ENCODE measurements at places on chromosomes 7 and 10. TPM values are rescaled to one million over a fixed set of nuclear protein-coding genes. Genes with fewer than 3 reads are reported as not detected.

Gene TAS2R38
- total RNA-seq = not detected

Gene FEZF1
- not detected for total RNA-seq

DNA sequence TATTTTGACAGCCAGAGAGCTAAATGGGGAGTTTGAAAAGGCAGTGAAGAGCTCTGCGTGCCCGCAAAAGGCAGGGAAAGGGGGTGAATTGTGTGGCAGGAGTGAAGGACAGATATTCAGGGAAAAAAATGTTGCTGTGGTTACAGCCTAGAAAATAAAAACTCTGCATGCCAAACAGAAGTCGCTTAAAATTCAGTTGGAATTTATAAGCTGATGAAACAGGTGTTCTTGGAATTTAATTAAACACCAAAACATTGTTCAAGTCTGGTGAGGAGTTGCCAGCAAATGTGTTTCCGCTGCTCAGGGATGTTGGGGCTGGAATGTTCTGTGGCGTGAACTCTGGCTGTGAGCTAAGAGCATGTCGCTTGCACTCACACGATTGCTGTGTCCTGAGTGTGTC is 169.3 kb downstream of the ADRA2A start:
- no peak for DNase-seq

DNA sequence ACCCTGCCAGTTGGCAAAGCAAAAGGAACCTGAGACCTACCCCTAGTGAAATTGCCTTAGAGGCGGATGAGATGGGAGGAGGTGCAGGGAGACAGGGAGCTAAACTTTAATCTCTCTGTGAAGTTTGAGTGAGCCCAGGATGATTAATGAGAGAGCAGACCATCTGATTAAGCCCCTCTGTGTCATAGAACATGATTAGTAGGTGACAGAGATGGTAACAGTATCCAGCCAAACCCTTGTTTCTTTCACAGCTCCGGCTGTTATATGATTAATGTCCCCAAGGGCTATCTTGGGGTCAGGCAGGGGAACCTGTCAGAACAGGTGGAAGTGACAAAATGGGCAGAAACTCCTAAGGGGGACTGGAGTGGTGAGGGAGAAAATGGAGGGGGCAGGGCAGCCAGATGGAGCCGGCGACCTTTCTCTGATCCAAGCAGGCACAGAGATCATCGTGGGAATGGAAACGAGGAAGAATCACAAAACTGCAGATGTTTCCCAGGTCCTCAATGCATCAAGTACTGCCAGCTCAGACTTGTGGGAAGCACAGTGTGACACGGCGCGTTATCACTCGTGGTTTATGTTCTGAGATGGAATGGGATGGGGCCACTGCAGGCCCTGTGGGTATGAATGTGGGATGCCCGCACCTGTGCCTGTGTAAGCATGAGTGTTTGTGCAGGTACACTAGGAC is 684.2 kb downstream of the LRMDA start:
- no peak for DNase-seq

DNA sequence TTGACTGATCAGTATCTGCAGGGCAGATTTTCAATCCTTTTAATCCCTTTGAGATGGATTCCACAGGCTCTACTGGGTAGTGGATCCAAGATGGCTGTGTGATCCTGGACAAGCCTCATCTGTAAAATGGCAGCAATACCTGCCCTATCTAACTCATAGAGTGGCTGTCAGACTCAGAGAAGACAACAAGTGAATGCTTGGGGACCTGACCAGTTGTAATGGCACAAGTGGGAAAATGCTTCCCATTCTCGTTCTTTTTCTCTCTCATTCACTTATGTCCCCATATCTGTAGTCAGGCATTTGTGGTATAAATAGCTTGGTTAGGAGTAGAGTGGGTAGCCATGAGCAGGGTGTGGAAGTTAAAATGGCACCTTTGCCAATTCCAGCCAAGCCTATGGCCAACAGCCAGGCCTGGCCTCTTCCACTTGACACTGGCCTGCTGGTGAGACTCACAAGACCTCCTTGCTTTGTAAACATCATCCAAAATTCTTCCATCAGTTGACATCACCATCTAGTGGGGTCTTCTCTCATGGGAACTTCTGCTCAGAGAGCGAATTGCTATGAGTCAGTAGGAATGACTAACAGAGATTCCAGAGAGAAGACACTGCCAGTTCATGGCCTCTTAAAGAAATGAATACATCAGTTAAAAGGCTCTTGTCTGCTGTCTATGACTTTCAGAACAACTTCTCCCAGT is 150.1 kb downstream of the PLPP4 start:
- DNase-seq = no peak

- no peak for DNase-seq
These were observed 77.0 kb upstream of the TRIM24 start for GRCh38 chr7:138382862-138383565.

DNA sequence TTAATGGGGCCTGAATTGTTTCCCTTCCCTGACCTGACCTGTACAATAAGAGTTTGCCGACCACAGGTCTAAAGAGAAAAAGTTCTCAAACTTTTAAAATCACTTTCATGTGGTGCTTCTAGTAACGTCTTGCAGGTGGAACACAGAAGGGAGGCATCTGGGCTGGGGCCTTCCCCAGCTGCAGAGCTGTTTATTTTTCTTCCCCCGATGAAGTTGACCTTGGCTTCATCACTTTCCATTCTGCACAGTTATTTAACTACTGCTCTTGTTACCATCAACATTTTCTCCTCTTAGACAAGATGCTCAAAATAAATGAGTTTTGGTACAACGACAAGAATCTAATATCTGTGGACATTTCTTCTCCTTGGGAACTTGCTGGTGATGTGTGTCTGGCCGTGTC is 181.7 kb downstream of the HERPUD2 start:
- DNase-seq = no peak

GRCh38 chr7:86592185-86592584 is 51.5 kb upstream of the GRM3 start:
- DNase-seq = no peak

DNA sequence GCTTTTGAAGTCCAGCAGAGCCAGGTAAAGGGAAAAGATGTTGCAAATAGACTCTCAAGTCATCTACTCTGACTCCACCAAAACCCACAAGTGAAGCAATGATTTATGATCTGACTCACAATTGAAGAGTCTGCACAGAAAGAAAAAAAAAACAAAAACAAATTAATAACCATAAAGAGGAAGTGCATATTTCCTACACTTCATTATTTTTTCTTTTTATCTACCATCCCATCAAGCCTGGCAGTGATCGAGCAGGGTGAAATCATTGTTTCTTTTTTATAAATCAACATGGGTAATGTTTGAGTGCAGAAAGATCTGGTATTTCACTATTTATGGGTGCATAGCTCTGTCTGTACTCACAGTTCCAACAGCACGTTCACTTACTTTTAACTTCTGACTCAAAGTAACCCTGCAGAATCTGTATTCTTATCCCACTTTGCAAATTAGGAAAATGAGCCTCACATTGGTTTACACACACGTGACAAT is 829.0 kb downstream of the TNS3 start:
- peak; percentile 32 for DNase-seq

DNA sequence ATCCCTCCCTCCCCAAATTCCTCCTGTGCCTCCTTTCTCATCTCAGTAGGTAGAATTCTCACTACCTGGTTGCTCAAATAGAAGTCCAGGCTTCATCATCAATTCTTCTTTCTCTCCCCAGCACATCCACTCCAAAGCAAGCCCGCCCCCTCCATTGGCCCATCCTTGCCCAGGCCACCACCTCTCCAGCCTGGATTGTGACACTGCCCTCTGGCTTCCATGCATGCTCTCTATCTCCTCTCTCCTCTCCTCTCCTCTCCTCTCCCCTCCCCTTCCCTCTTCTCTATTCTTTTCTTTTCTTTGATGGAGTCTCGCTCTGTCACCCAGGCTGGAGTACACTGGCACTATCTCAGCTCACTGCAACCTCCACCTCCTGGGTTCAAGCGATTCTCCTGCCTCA is 144.9 kb downstream of the UBE2H start:
- DNase-seq = no peak

DNA sequence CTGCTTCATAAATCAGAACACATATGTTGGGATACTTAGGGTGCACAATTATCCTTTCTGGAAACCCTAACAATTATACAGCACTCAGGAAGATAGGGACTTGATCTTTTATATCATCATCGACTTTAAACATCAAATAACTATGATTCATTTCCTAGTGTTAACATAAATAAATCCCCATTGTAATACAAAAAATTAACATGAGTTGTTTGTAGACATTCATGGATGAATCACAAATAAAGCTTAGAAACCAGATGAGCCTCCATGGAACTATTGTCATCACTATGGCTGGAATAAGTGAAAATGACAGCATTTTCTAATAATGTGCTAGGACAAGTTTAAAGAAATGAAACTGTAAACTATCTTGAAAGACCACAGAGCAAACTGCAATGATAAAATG is 821.7 kb downstream of the GATA3 start:
- no peak for DNase-seq

DNA sequence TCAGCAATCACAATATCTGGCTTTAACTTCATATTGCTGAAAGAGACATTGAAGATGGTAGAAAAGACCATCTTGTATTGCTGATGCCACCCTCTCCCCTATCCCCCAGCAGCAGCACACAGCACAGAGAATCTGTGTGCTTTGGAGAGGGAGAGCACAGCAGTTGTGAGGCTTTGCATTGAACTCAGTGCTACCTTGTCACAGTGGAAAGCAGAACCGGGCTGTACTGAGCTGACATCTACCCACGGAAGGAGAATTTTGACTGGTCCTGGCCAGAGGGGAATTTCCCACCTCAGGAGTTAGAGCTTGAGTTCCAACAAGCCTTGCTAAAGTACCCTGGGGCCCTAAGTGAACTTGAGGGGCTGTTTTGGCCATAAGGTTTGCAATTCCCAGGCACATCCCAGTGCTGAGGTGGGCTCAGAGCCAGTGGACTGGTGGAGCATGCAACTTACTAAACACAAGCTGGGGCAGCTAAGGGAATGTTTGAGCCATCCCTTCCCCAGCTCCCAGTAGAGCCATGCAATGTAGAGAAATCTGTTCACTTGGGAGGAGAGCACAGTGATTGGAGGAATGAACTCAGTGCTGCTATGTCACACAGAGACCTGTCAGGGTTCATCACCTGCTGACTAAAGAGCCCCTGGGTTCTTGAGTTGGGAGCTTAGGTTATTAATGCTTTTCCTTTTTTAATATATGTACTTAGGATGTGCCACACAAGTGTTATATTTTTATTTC is 62.1 kb downstream of the OR13A1 start:
- no peak for DNase-seq

DNA sequence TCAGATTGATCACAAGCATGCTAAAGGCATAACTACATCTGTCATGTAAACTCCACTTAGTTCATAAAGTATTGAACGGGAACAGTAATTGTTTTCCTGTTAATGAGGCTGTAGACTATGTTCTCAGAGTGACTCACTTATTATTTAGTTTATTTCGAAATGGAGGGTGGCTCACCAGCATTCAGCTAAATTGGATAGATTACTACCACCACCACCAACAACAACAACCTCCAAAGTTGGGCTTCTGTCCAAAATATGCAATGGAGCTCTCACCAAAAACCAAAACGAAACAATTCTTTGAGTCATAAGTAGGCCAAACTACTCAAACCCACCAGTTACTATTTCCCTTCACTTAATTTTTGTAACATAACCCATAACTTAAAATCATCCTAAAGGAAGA is 127.9 kb upstream of the NRBF2 start:
- DNase-seq = no peak

- no peak for DNase-seq
These were observed 24.5 kb upstream of the RHEB start for GRCh38 chr7:151544183-151544582.

- peak; percentile 46 for DNase-seq
These were observed 2.2 kb downstream of the GLUD1 start for GRCh38 chr10:87092376-87092860.

GRCh38 chr7:23377134-23377533 is 78.0 kb downstream of the MALSU1 start:
- peak; percentile 62 for DNase-seq

- DNase-seq = no peak
These were observed 628.6 kb upstream of the ANKRD30A start for GRCh38 chr10:36496758-36497157.

DNA sequence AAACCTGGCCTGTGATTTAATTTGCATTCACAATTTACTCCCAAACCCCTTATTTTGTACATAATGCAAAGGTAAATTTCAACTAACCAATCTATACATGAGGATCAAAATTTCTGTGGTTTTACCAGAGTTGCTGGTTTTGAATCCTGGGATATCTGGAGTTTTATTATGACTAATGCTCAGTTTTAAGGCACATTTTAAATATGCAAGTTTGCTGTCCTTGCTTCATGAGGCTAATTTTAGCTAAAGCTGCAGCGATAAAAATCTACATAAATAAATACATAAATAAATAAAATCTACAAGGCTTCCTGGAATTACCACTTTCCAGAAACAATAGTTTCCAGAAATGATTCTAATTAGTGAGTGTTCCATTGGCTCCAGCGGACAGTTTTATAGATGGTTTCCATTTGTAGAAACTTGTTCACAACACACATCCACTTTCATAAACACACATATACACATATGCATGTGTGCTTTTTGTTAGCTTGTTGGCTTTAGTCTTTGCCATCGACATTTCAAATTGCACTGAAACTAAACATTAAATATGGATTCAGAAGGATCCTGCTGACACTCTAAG is 339.5 kb upstream of the NRP1 start:
- DNase-seq = no peak

DNA sequence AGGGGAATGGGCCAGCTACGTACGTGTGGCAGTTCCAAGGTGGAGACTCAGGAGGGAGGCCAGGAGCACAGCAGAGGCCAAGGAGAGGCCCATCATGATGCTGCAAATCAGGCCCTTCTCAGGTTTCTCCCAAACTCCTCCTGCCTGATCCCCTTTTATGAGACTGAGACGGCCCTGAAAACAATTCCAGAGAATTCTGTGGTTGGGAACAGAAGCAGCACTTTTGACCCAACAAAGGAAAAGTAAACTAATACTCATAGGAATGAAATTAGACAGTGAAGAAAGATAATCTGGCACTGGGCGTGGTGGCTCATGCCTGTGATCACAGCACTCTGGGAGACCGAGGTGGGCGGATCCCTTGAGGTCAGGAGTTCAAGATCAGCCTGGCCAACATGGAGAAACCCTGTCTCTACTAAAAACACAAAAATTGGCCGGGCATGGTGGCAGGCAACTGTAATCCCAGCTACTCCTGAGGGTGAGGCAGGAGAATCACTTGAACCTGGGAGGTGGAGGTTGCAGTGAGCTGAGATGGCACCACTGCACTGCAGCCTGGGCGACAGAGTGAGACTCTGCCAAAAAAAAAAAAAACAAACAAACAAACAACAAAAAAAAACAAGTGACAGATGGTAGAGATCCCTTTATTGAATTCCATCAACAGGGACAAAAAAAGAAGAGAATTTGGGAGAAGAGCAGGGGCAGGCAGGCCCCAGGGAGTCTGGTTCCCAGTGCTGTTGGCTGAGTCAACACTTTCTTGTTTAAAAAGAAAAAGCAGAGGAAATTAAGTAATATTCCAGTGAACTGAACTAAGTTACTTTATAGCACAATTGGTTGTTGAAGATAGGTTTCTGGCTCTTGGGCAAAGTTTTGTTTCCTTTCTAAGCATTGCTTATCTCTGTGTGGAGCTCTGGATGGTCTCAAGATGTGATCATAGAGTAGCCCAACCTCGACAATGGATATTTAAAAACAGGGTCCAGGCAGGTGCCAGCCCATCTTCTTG is at the start of gene CCL26:
CCL26 (minus strand) TSS at position 131 of the 997 bp plus-strand sequence; CDS start at position 96, 35 bp downstream.
- DNase-seq = peak; percentile 68

- no peak for DNase-seq
These were observed 701.7 kb upstream of the CELF2 start for GRCh38 chr10:10315989-10316388.

All from PC-9 (cell line).